ENCODE measurements at places on chromosomes 6 and 20. TPM values are rescaled to one million over a fixed set of nuclear protein-coding genes. Genes with fewer than 3 reads are reported as not detected.

GRCh38 chr20:63094767-63095499, 88.2 kb upstream of the BHLHE23 start:
- no peaks in the 10 kb centered on the region for H3K36me3 ChIP-seq
- no peaks in the 10 kb centered on the region for H3K4me1 ChIP-seq
- H3K4me3 ChIP-seq, result no peak overlapping the region
- no peak for DNase-seq

DNA sequence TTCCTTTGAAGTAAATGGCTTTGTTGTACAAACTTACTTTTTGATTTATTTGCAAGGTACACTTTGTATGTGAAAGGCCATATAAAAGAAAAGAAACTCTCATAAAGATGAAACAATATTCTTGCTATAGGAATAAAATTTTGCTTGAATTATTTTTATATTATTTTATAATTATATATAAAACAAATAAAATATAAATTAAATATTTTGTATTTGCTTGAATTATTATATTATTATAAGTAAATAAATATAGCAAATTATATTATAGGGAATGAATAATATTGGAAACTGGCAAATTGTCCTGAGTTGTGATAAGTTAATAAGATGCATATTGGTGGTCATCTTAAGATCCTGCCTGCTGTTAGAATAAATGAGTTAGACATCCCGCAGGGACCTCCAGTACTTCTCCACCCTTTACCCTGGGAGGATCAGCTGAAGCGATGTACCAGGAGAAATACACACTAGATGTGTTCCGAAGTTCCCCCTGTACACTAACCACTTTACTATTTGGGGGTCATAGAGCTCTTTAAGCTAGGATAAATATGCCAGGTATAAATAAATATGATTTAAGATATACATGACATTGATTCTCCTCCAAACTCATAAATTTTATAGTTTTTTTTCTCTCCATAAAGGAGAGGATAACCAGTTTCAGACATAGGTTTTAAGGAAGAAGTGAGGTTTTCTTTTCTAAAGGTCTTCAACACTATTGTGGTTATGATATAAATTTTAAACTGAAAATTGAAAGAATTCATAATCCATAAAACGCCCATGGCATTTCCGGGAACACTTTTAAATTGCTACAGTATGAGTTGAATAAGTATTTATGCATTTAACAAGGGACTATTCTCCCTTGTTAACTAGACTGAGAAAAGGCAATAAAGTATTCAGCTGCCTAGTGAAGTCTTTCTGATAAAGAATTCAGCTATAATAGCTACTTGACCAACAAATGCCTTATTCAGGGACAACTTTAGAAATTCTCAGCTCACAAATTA, 486.3 kb upstream of the MARCKS start:
- no peak overlapping the region for H3K4me3 ChIP-seq
- no peak for DNase-seq
- H3K27ac ChIP-seq, result no peak overlapping the region
- H3K4me1 ChIP-seq, result no peaks in the 10 kb centered on the region

DNA sequence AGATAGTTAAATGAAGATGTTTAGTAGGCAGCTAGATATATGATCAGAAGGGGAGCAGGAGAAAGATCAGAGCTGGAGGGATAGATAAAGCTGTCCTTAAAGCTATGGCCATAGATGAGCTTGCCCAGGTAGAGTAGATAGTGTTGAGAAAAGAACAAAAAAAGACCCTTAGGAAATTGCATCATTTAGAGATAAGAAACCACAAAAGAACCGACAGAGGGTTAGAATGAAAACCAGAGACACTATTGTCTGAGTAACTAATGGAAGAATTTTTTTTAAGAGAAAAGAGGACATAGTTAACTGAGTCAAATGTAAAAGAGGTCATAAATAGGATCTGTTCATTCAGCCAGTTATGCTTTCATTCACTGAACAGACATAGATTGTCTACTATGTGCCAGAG, 101.8 kb downstream of the TNFAIP3 start:
- no peaks in the 10 kb centered on the region for H3K36me3 ChIP-seq
- no peak overlapping the region for H3K4me3 ChIP-seq
- no peak overlapping the region for H3K27ac ChIP-seq
- H3K27me3 ChIP-seq, result no peaks in the 10 kb centered on the region

DNA sequence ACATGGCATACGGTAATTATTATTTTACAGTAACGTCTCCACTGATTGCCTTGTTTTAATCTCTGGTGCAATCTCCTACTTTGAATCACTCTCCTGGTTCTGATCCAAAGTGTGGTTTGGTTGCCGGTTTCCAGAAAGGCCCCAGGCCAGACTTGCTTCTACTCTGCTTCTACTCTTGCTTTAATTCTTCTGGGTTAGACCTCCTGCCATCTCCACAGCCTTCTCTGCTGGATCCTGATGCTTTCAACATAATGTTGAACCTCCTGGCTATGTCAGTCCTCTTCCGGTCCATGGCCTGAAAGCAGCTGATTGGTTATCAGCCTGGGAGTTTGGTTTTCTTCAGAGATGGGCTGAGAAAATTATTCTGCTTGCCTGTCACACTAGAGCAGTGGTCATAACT, 266.5 kb upstream of the RIMS1 start:
- no peaks in the 10 kb centered on the region for H3K4me1 ChIP-seq
- no peak for DNase-seq
- H3K27ac ChIP-seq, result no peak overlapping the region
- H3K27me3 ChIP-seq, result no peaks in the 10 kb centered on the region
- no peak overlapping the region for H3K4me3 ChIP-seq

DNA sequence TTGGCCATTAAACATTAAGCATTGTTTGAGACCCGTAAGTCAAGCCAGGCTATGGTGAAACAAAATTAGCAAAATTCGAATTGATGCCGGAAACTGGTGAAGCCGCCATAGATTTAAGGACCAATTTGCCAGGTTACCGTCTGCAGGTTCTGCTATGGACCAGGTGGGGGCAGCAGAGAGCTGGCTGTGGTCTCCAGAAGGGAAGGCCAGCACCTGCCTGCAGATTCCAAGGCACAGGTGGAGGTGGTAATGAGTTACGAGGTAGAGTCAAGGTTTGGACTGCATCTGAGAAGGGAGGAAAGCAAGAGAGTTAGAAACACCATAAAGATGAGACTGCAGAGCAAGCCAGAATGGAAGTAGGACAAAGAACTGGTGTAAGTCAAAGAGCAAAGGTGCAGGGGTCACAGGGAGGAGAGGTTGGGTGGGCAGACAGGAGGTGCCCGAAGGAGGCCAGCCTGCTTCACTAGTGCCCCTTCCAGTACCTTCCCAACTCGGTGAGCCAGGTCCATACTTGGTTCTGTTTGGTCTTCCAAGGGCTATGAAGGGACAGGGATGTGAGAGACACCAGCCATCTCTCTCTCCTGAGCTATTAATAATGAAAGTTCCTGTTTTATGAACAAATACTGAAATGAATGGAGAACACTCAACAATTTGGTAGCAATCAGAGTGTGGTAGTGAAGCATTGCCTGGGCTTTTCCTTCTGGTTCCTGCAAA, 131.6 kb upstream of the ESR1 start:
- H3K27ac ChIP-seq, result no peak overlapping the region
- no peak overlapping the region for H3K4me3 ChIP-seq
- no peaks in the 10 kb centered on the region for H3K36me3 ChIP-seq
- no peaks in the 10 kb centered on the region for H3K4me1 ChIP-seq
- DNase-seq, result no peak

- no peak overlapping the region for H3K4me3 ChIP-seq
- DNase-seq, result no peak
- H3K4me1 ChIP-seq, result peaks cover 12% of the 10 kb centered on the region
These were observed 5.6 kb downstream of the MYLK2 start for GRCh38 chr20:31824554-31825313.

DNA sequence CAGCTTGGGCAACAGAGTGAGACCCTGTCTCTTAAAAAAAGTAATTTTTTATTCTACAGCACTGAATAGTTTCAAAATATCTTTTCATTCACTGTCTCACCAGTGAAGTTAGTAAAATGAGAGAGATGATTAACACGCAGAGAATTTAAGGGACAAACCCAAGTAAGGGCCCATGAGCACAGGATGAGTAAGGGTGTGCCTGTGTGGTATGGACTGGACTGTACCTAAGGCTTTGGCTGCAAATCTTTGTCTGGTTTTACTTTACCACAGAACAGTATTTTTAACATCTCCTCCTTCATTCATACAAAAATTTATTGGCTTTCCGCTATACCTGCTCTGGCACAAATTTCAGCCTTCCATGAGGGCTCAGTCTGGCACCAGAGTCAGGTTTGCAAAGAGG, 433.3 kb downstream of the UTRN start:
- H3K27me3 ChIP-seq, result no peaks in the 10 kb centered on the region
- no peak for DNase-seq
- H3K4me3 ChIP-seq, result no peak overlapping the region
- H3K27ac ChIP-seq, result no peak overlapping the region
- no peaks in the 10 kb centered on the region for H3K4me1 ChIP-seq

DNA sequence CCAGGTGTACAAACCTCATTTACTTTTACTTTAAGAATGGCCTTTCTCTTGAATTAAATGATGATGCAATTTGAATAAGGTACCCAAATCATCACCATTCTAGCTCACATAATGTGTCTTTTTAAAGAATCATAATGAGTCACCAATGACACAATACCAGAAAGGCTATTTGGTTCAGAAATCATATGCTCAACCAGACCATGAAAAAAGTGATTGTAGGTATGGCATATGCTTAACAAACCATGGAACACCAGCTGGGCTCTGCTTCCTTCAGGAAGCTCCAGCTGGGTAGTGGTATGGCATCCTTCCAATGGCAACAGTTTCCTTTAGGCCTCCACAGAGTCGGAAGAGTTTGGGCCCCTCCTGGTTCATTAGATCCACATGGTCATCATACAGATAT, 128.2 kb downstream of the FRK start:
- no peak for DNase-seq
- H3K4me1 ChIP-seq, result no peaks in the 10 kb centered on the region
- H3K4me3 ChIP-seq, result no peak overlapping the region
- no peak overlapping the region for H3K27ac ChIP-seq
- H3K27me3 ChIP-seq, result no peaks in the 10 kb centered on the region

GRCh38 chr6:21507811-21508210, 85.7 kb upstream of the SOX4 start:
- no peaks in the 10 kb centered on the region for H3K36me3 ChIP-seq
- no peak for DNase-seq
- no peak overlapping the region for H3K4me3 ChIP-seq
- H3K4me1 ChIP-seq, result no peaks in the 10 kb centered on the region
- no peaks in the 10 kb centered on the region for H3K27me3 ChIP-seq

DNA sequence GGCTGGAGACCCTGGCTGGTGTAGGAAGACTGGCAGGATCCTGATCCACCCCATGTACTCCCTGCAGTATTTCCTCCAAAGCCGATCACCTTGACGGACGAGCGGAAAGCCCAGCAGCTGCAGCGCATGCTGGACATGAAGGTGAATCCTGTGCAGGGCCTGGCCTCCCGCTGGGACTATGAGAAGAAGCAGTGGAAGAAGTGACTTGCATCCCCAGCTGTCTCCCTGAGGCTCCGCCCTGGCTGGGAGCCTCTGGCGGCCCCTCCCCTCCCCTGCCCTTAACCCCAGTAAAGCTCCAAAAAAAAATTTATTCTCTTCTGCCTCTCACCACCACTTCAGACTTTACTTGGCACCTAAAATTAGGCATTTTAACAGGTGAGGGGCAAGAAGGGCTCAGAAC, 7.0 kb downstream of the COX4I2 start:
- no peak overlapping the region for H3K4me3 ChIP-seq
- no peak for DNase-seq
- H3K27ac ChIP-seq, result no peak overlapping the region
- H3K4me1 ChIP-seq, result no peaks in the 10 kb centered on the region

- no peak overlapping the region for H3K27ac ChIP-seq
- H3K4me3 ChIP-seq, result no peak overlapping the region
- H3K4me1 ChIP-seq, result no peaks in the 10 kb centered on the region
- peaks cover 2% of the 10 kb centered on the region for H3K27me3 ChIP-seq
- DNase-seq, result no peak
These were observed 104.9 kb upstream of the SYNDIG1 start for GRCh38 chr20:24364482-24364881.

GRCh38 chr6:9978480-9978879, 436.4 kb downstream of the TFAP2A start:
- DNase-seq, result no peak
- H3K4me3 ChIP-seq, result no peak overlapping the region

DNA sequence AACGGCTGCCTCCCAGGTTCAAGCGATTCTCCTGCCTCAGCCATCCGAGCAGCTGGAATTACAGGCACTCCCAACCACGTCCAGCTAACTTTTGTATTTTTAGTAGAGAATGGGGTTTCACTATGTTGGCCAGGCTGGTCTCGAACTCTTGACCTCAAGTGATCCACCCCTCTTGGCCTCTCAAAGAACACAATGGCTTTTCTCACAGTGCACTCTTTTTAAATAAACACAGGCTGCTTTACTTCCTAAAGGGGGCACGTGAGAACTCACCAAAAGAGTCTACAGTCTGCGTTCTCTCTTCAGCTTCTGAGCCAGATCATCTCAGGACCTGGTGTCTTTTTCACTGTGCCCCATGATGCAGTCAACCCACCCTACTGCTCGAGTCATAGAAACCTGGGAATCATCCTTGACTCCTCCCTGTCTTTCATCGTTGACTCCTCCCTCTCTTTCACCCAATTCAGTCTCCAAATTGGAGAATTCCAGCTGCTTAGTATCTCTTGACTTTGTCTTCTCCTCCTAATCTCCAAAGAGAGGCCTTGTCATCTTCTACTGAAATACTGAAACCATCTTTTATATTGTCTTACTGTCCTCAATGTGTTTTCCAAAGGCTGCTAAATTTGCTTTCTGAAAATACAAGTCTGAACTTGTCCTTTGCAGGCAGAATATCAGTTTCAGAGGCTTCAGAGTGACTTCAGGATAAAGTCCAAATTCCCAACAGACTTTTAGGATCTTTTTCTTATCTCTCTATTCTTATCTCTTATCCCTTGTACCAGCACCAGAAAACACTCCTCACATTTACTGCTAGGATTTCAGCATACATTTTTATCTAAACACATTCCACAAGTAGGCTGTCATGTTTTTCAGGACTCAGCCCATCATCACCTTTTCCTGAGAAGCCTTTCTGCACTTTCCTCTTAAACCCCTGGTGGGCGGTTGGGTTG, 323.4 kb downstream of the SYNE1 start:
- no peaks in the 10 kb centered on the region for H3K4me1 ChIP-seq
- no peaks in the 10 kb centered on the region for H3K36me3 ChIP-seq
- no peak overlapping the region for H3K27ac ChIP-seq
- H3K27me3 ChIP-seq, result no peaks in the 10 kb centered on the region

DNA sequence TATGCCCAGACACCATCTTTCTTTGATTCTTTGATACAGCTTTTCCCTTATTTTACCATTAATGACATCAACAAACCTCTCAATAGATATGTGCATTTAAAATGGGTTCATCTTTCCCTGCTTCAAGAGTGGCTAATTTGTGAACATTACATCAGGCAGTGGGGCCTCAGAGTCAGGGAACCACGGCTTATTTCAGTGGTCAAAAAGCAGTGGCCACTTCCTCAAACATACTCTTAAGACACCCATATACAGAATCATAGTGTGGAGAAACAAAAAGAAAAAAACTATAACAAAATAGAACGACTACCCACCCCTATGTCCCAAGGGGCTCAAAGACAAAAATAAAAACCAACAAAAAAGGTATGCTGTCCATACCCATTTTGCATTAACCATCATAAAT, 12.9 kb downstream of the SALL4 start:
- no peaks in the 10 kb centered on the region for H3K27me3 ChIP-seq
- no peak overlapping the region for H3K4me3 ChIP-seq
- no peaks in the 10 kb centered on the region for H3K4me1 ChIP-seq
- DNase-seq, result no peak
- H3K27ac ChIP-seq, result no peak overlapping the region

Gene DNPH1
- 67.3 TPM for total RNA-seq

Gene GABRR2
- total RNA-seq, result 0.18 TPM

Gene TMC2
- not detected for total RNA-seq

Gene WFDC5
- not detected for total RNA-seq

Gene LY6G6D
- not detected for total RNA-seq

Gene RIPOR3
- total RNA-seq, result 92.5 TPM

Gene LTB
- total RNA-seq, result 3.7 TPM

Gene BPIFB1
- 0.10 TPM for total RNA-seq

Gene UST
- total RNA-seq, result 0.15 TPM

Gene AKAP12
- 267 TPM for total RNA-seq

Gene C20orf202
- not detected for total RNA-seq
